Dermis lymphatic vessel endothelial cell (primary cell): ENCODE measurements at places on chromosomes 13 and 19. TPM values are rescaled to one million over a fixed set of nuclear protein-coding genes. Genes with fewer than 3 reads are reported as not detected.

FBXO17 gene
- 15.8 and 23.6 TPM in 2 replicates for total RNA-seq

TUBB4A gene
- not detected in 2 replicates for total RNA-seq

SYNE4 gene
- total RNA-seq: under 0.01 TPM in 1 of 2 replicates, not detected in the other

SIGLEC10 gene
- total RNA-seq: not detected in 2 replicates

TGFBR3L gene
- 0.22 TPM in 1 of 2 replicates, not detected in the other for total RNA-seq

RNF225 gene
- 0.09 TPM in 1 of 2 replicates, not detected in the other for total RNA-seq

PRX gene
- total RNA-seq: 1.5 TPM in 2 replicates

HCST gene
- total RNA-seq: 0.17 and 0.54 TPM in 2 replicates

SHISA7 gene
- total RNA-seq: not detected in 2 replicates

ZNF865 gene
- total RNA-seq: 0.54 and 0.60 TPM in 2 replicates

LPAR6 gene
- total RNA-seq: 29.7 and 33.6 TPM in 2 replicates

CEACAM8 gene
- not detected in 2 replicates for total RNA-seq

HNRNPUL1 gene
- 46.2 and 65.1 TPM in 2 replicates for total RNA-seq

NLRP4 gene
- not detected in 2 replicates for total RNA-seq

KLK15 gene
- total RNA-seq: not detected in 2 replicates

HSD17B14 gene
- total RNA-seq: 3.0 and 6.2 TPM in 2 replicates

TNNT1 gene
- total RNA-seq: 0.77 and 0.87 TPM in 2 replicates

LGALS4 gene
- total RNA-seq: 0.34 TPM in 1 of 2 replicates, not detected in the other

KRTDAP gene
- not detected in 2 replicates for total RNA-seq

GRIN3B gene
- total RNA-seq: 0.09 and 0.33 TPM in 2 replicates

GRIK5 gene
- not detected in 2 replicates for total RNA-seq

NFKBIB gene
- 6.5 and 10.4 TPM in 2 replicates for total RNA-seq

GRK1 gene
- total RNA-seq: not detected in 2 replicates

ZNF850 gene
- 4.0 and 4.6 TPM in 2 replicates for total RNA-seq

LRP3 gene
- total RNA-seq: 3.9 and 6.8 TPM in 2 replicates

ZSCAN5B gene
- 0.11 TPM in 1 of 2 replicates, not detected in the other for total RNA-seq
